ENCODE measurements at places on chromosomes 1 and 21.

GRCh38 chr1:77280962-77281361, 857 bp upstream of the AK5 start:
- no peak for DNase-seq

GRCh38 chr1:5992814-5993555, 760 bp upstream of the NPHP4 start:
- peak; percentile 51 for DNase-seq

DNA sequence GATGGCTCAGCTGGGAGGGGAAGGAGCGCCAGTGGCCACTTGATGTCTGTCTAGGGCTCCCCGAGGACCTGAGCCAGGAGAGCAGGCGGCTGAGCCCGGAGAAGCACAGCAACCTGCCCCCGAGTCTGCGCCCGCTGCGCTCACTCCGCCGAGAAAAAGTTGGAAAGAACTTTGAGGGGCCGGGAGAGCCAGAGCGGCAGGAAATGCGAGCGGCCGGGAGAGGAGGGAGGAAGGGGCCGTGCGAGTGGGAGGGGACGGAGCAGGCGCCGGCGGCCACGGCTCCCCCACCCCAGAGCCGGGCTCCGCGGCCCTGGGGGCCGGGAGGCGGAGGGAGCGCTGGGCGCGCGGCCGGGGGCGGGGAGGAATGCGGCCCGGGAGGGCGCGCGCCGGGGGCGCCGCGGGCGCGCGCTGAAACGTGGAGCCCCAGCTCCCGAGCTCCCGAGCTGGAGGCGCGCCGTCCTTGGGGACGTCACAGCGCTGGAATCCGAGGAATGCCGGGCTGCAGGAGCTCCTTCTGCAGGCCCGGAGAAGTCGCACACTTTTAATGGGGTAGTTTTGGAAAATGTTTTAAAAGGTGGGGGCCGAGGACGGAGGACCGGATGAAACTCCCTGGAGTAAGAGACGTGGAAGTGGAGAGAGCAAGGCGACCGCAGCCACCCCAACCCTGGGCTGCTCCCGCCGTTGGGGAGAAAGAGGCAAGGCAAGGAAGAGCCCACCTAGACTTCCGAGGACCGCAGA, at the start of gene PTPN14:
TSS of gene PTPN14 (minus strand) at position 167 of the 738 bp plus-strand sequence. CDS start 86,799 bp downstream, outside the sequence.
- DNase-seq = peak; percentile 98

- peak; percentile 62 for DNase-seq
Observed at GRCh38 chr1:56216218-56216617, 363.1 kb downstream of the PLPP3 start.

DNA sequence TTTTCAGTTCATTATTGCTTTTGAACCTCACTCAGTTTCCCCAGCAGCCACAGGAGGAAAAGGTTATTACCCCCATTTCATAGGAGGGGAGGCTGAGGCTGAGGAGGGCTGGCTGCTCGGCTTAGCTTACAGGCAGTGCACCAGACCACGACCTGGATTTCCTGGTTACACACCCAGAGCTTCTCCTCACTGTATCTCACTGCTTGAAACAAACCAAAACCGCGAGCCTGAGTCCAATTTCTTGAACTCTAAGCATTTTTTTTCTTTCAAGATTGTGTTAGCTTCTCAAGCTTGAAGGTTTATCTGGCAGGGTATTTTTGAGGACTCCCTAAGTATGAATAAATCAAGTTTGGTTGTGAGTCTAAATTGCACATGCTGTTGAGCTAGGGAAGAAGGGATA, 188.9 kb upstream of the EDN2 start:
- DNase-seq = peak; percentile 51

DNA sequence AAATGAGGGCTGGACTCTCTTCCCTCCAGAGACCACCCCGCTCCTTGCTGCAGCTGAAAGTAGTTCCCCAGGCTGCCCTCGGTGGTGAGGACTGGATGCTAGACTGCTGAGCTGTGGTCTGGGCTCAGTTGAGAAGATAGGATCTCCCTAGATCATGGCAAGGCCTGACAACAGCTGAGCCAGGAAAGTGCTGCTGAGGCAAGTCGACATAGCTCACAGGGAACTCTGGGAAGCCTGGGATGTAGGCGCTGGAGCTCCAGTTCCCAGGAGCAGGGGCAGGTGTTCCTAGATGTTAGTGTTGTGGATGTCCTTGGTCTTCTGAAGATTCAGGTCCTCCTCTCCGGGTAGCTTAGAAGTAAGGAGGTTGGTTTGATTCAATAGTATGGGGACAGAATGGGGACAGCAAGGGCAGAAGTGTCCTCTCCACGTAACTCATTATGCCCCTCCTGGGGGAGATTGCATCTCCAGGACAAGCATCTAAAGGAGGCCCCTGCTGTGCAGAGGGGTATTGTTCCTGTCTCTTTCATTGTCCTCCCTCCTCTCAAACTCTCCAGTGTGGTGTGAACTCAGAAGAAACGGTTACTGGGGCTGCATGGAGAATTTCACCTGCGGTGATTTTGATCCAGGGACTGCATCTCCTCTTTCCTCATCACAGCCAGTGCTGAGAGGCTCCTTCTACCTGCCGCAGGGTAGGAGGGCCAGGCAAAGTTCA, 3.7 kb downstream of the CYB561D1 start:
- no peak for DNase-seq

DNA sequence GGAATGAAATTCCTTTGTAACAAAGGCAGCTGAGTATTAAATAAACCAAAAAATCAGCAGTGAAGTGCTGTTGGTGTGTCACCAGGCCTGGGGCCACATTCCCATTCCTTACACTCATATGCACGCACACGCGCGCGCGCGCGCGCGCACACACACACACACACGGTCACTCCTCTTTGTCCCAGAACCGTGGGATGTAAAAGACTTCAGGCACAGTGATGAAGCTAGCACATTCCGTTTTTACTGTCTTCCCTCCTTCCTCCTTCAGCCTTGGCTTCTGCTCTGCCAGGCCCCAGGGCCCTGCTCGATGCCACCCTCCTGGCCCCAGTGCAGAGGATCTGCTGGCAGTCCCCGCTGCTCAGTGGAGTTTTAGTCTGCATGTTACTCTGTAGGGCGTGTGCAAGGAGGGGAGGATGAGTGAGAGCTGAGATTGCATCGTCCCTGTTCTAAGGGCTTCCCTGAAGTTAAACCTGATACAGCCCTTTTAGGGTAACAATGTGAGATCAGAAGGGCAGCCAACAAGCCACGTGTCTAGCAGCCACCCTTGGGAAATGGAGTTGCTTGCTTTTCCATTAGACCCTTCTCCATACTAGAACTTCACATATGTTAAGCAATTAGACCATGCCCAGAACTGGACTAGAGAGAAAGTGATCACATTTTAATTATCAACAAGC, 71.7 kb upstream of the WDR26 start:
- DNase-seq = no peak

- peak; percentile 43 for DNase-seq
Observed at GRCh38 chr1:154352581-154353459, 27.5 kb downstream of the ATP8B2 start.

GRCh38 chr1:112558634-112559033, 49.9 kb downstream of the WNT2B start:
- no peak for DNase-seq

- no peak for DNase-seq
Observed at GRCh38 chr1:110151175-110151669, 928 bp downstream of the SLC6A17 start.

DNA sequence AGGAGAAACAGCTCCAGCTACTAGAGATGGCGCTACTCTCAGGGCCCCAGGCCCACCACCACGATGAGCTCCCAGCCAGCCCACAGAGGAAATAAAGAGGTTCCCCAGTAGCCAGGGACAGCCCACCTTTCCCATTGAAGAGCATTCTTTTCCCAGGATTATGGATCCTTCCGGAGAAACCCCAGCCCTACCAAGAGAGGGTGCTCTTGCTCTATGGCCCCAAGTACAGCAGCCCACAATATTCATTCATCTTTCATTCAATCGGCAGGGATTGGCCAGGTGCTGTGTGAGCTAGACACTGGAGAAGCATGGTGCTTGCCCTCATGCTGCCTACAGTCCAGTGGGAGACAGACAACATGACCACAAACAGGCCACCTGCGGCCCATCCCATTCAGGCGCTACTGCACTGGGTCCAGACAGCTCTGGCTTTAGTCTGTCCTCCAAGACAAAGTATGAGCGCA, 29.9 kb downstream of the PMVK start:
- DNase-seq = no peak

DNA sequence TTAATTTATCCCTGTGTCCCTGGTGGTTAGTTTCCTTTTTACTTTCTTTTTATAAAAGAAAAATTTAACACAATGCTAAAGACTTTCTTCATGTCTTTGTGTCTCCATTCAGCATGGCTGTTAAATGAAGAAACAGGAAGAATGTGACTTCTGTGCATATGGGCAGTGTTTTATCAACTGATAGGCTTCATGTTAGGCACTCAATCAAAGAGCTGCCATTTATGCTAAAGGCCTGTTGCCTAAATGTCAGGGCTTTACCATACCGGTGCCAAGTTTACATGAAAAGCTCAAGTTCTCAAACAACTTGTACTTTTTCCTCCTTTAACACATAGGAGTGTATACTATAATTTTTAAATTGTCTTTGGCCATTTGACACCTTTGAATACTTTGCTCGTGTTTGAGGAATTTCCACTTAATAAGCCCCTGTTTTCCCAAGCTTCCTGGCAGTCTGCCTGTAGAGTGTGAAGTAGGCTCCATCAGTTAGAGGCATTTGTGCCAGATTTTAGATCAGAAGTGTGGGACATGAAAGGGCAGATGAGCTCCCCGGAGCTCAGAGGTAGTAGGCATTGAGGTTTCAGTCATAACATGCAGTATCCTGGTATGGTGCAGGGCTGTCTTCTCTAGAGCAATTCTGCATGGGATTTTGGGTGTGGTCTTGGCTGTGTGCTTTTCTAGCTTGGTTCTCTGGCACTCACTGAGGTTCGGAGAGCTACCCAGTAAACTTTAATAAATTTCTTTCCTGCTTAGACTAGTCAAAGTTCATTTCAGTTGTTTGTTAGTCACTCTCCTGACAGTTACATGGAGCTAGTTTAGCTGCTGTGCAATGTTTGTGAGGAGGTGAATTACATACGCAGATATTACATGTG, 119.0 kb downstream of the LEPR start:
- no peak for DNase-seq

DNA sequence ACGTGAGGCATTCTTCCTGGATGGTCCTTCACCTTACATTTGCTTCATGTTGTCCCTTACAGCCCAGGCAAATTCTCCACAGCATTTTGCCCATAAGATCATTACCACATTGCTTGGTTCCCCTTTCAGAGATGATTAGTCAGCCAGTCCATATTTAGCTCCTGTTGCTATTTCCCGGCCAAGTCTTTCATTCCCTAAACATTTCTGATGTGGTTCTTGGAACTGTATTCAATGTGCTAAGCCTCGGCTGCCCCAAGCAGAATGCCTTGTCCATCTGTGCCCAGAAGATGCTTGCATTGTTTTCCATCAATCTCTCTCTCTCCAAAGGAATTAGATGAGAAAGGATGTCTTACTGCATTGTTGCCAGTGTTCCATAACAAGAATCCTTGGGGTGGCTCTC, 420.9 kb upstream of the CAMK1G start:
- DNase-seq = no peak

- no peak for DNase-seq
Observed at GRCh38 chr1:185459141-185459540, 142.1 kb upstream of the IVNS1ABP start.

DNA sequence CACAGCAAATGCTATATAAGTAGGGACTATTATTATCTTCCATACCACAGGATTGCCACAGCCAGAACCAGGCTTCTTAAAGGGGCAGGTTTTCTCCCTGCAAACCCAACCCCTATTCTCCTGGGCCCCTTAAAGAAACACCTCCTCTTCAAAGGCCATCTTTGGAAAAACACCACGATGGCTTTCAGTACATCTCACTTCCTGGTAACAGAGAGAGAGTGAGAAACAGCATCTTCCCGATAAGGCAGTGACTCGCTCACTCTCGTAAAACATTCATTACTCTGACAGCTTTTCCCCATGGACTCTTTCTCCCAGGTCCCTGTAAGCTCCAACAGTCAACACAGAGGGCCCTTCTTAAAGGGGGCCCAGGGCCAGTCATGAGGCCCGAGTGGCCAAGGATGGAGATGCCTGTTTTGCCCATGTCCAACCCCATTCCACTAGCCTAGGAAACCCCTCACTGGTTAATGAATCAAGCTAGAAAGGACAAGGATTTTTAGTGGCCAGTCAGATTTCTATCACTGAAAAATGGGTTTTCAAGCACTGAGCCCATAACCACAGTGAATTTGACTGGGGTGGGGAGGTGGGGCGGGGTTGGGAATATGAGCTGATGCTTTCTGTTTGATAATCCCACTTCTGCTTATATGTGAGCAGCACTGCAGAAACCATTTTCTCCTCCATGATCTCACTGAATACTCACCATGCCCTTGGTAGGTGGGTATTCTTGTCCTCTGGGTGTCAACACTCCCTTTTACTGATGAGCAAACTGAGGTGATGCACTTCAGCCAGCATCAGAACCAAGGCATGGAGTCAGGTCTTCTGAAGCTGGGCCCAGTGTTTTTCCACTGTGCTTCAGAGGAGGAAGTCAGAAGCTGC, 3.6 kb upstream of the NAV1 start:
- peak; percentile 63 for DNase-seq

- DNase-seq = no peak
Observed at GRCh38 chr1:30701258-30701633, 22.1 kb downstream of the MATN1 start.

DNA sequence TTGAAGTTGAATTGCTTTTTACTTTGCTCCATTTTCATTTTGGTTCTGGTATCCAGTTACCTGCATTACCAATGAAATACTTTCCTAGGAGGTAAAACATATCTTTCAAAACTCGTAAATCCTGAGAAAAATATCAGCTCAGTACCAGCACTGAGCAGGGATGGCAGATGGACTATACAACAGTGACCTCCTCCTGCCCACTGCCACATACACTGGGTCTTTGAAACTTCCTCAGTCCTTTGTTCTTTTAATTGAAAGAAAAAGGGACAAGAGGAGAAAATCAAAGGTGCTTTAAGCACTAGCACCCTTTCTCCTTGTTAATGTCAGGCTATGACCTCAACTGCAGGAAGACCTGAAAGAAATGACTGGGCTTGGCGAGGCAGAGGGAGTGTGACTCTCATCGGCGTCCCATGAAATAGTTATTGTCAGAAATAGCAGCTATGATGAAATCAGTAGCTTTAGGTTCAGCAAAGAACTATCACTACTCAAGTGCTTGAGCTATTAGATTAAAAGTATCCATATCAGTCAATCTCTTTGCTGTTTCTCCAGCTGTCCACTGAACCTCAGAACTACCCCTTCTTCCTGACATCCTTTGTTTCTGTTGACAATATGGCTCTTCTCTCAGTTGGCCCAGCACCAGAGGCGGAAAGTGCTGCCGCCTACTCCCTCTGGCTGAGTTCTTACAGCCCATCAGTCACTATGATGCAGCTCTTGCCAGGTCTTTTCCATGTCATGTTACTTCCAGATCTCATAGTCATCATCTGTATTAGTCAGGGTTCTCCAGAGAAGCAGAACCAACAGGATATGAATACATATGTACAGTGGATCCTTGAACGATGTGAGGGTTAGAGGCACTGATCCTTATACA, 207.0 kb upstream of the MAP1LC3C start:
- DNase-seq = peak; percentile 74

DNA sequence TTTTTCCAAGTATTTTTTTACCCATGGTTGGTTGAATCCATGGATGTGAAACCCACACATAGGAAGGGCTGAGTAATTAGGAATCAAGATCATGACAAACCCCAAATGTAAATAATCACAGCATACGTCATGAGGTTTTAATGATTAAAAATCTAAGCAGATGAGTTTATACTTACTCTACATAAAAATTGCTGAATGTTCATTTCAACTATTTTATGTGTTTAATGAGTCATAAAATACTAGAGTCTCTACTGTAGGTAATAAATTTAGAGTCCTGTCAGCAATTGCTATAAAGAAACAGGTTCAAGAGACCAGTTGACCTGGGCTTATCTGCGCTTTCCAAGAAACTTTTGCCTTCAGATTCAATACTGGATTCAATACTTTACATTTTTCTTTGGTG, 18.2 kb downstream of the CTH start:
- no peak for DNase-seq

All from Daoy (cell line).